ENCODE measurements at places on chromosomes 2 and 18. TPM values are rescaled to one million over a fixed set of nuclear protein-coding genes. Genes with fewer than 3 reads are reported as not detected.

The FOXI3 gene
- total RNA-seq = not detected

The NOSTRIN gene
- total RNA-seq = 0.69 TPM

The TRPM8 gene
- total RNA-seq = not detected

DNA sequence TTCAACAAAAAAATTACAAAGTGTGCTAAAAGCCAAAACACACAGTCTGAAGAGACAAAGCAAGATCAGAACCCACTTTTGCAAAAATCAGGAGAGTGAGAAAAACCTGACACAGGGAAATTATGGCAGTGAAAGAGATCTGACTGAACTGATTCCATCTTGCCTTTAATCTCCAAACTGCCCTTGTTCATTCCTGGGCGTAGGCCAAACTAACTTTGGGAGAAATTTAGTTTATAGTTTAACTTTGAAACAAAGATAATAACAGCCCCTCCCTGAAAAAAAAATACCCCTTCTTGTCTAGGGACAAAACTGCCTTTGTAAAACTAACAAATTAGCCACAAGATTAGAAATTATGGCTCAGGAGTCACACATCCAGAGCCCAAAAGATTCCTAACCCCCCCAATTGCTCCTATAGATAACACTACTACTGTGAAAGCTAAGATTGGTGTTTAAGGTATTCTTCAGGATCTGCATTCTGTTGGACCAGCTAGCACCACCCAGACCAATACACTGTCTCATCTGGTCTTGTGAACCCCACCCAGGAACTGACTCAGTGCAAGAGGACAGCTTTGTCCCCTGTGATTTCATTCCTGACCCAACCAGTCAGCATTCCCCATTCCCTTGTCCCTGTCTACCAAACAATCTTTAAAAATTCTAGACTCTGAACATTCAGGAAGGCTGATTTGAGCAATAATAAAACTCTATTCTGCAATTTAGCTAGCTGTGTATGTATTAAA, 226.1 kb upstream of the SH3BP4 start:
- DNase-seq = peak; percentile 10

GRCh38 chr18:36419188-36419899, 121.8 kb downstream of the FHOD3 start:
- no peak for DNase-seq

All from PC-3 (cell line).